ENCODE measurements at places on chromosomes 3 and 15.

DNA sequence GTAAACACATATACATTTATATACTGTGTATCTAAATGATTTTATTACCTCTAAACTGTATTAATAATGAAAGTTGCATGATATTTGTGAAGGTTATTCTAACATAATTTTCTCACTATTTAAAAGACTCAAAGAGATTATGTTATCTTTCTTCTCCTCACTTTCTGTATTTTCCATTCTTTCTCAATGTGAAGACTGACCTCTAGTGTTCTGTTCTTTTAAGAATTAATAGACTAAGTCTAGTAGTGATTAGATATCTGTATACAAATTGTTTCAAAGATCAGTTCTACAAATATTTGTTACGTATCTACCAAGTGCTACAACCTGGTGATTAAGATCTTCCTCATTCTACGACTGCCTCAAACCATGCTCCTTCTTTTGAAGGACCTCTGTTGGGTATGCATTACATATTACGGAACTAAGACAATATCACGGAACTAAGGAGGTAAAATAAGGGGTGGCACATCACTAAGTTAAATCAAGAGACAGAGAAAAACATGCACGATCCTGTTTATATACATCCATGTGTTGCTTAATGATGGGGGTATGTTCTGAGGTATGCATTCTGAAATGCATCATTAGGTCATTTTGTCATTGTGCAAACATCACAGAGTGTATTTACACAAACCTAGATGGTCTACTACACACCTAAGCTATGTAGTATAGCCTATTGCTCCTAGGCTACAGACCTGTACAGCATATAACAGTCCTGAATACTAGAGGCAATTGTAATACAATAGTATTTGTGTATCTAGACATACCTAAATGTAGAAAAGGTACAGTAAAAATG lies 161.5 kb upstream of the KBTBD8 start:
- no peak for DNase-seq
- H3K27ac ChIP-seq = no peak overlapping the region
- H3K27me3 ChIP-seq = peaks cover 4% of the 10 kb centered on the region
- no peaks in the 10 kb centered on the region for H3K36me3 ChIP-seq
- no peaks in the 10 kb centered on the region for H3K4me1 ChIP-seq

GRCh38 chr3:4584456-4585249 lies 91.5 kb downstream of the ITPR1 start:
- H3K27ac ChIP-seq = peak overlapping the region; percentile 88
- H3K27me3 ChIP-seq = no peaks in the 10 kb centered on the region
- H3K4me1 ChIP-seq = peaks cover 84% of the 10 kb centered on the region
- no peak for DNase-seq

DNA sequence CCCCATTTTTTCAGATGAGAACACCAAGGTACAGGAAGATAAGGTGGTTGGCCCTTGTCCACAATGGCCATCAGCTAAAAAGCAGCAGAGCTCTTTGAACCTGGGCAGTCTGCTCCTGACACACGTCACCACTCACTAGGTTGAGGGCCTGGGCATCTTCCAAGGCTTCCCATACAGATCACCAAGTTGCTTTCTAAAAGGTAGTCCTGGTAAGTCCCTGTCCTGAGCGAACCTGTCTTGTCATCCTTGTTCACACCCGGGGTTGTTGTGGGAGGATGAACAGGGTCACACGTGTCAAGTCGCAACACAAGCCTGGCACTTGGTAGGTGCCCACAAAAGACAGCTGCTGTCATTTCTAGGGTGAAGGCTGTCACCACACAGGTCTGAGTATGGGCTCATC lies 260.4 kb downstream of the EPHB1 start:
- DNase-seq = no peak
- peaks cover 8% of the 10 kb centered on the region for H3K27me3 ChIP-seq
- H3K4me3 ChIP-seq = no peak overlapping the region
- no peaks in the 10 kb centered on the region for H3K4me1 ChIP-seq
- H3K36me3 ChIP-seq = no peaks in the 10 kb centered on the region

GRCh38 chr3:57098418-57099310 lies 38.2 kb downstream of the SPATA12 start:
- DNase-seq = no peak
- H3K27me3 ChIP-seq = peaks cover 1% of the 10 kb centered on the region
- H3K4me1 ChIP-seq = no peaks in the 10 kb centered on the region
- H3K4me3 ChIP-seq = no peak overlapping the region

DNA sequence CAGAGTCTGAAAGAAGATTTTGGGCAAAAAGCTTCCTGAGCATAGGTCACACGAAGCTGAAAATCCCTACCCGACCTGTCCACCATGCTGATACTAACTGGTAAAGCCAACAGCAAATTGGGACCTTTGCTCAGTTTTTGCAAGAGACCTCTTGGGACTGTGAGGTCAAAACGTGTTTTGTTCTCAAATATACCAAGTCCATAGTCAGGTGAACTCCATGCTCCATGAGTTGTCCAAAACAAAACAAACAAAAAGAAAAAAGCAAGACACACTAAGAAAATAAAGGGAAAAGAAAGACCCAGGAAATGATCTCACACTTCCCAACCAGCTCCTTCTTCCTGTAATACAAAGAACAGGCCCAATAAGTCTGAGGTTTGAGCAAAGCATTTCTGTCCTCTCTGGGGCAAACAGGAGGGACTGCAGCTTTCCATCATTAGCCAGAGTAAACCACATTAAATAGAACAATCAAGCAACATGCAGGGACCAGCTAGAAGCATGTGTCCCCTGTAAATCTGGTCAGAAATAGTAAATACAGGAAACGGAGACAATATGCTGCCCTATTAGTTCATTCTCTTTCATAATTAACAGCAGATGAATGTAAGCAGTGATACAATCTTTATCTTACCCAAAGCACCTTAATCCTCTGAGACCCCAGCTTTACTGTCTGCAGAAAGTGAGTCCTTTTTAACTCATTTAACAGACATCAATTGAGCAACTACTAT lies 125.0 kb upstream of the LIPC start:
- no peaks in the 10 kb centered on the region for H3K27me3 ChIP-seq
- no peak overlapping the region for H3K4me3 ChIP-seq
- H3K36me3 ChIP-seq = no peaks in the 10 kb centered on the region

- no peak for DNase-seq
- no peak overlapping the region for H3K27ac ChIP-seq
- H3K36me3 ChIP-seq = no peaks in the 10 kb centered on the region
- no peaks in the 10 kb centered on the region for H3K27me3 ChIP-seq
Observed at GRCh38 chr3:195462308-195462610, 19.4 kb upstream of the ACAP2 start.

DNA sequence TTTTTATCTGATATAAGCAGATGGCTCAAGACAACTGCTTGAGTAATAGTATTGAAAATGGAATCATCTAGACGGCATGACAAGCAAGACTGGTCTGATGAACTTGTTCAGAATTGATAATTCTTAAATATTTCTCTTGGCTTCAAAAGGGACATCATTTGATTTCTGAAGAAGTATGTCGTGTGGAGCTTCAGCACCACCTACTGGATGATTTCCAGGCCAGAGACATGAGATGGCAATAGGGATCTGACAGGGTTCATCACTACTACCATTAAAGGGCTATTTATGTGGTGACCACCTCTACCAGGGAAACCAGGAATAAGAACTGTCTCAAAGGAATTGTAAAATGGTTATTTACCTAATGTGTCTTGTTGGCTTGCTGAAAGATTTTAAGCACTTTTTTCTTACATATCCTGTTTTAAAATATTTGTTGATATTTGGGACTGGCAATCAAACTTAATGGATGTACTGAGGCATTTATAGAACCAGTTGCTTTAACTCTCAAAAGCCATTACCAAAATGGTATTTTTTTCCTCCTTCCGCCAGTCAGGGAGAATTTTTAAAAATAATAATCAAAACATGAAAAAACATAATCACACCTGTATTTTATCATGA lies 99.5 kb upstream of the FAM98B start:
- no peaks in the 10 kb centered on the region for H3K36me3 ChIP-seq
- DNase-seq = peak; percentile 42
- no peak overlapping the region for H3K4me3 ChIP-seq
- no peaks in the 10 kb centered on the region for H3K4me1 ChIP-seq

DNA sequence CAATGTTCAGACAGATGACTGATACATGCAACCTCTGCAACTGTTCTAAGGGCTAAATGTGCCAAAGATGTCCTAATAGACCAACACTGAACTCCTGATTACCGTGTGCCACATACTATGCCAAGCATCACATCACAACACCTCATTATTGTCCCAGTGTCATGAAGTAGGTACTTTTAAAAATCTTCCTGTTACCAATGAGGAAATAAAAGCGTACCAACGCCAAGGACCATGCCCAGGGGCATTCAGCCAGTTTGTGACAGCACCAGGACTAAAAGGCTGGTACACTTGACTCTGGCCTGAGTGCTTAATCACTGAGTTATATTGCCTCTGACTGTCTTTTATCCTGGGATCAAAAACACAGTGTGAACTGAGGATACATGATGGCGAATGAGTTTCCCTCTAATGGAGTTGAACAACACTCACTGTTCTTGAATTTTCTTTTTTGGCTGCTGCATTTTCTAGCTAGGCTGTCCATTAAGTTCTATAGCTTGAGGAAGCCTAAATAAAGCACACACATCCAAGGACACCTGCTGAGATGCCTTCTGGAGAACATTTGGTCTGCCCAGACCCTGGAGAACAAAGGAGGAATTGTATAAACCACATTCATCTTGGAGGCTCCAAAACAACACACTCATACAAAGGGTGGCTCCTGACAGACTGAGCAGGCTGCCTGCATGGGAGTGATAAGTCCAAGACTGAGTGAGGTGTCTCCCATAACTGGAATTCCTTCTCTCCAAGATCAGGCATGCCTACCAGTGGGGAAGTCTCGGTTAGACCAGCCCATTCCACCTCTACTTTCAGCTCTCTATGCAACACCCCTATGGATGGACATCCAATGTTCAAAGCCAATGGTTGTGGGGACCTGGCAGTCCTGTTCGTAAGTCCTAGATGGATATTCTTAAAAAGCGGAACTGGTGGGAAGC lies 126.7 kb upstream of the PRICKLE2 start:
- no peak overlapping the region for H3K4me3 ChIP-seq
- no peaks in the 10 kb centered on the region for H3K4me1 ChIP-seq
- DNase-seq = no peak
- H3K27ac ChIP-seq = no peak overlapping the region
- peaks cover 3% of the 10 kb centered on the region for H3K27me3 ChIP-seq

- no peak overlapping the region for H3K4me3 ChIP-seq
- no peaks in the 10 kb centered on the region for H3K4me1 ChIP-seq
- no peak for DNase-seq
- H3K27me3 ChIP-seq = no peaks in the 10 kb centered on the region
- no peak overlapping the region for H3K27ac ChIP-seq
Observed at GRCh38 chr3:81492040-81492439, 269.4 kb downstream of the GBE1 start.

GRCh38 chr15:41105348-41106334 lies 10.4 kb downstream of the INO80 start:
- H3K27ac ChIP-seq = no peak overlapping the region
- H3K27me3 ChIP-seq = no peaks in the 10 kb centered on the region
- no peak for DNase-seq
- H3K36me3 ChIP-seq = no peaks in the 10 kb centered on the region
- no peak overlapping the region for H3K4me3 ChIP-seq

DNA sequence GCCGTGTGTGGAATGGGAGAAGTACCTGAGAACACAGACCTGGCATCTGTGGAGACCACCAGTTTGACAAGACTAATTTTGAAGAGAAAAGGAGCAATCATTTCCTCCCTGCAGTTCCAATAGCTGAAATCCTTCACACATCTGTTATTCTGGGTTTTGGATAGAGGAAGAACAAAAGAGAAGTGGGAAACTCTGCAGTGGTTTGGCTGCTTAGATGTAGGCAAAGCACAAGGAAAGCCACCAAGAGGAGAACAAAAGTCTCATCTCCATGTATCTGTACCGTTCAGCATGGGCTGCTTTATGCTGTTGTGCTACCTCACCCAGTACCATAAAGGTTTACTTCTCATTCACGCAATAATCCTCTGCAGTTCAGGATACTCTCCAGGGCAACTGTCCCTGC lies 153.1 kb upstream of the COL8A1 start:
- no peaks in the 10 kb centered on the region for H3K4me1 ChIP-seq
- no peak overlapping the region for H3K27ac ChIP-seq
- H3K4me3 ChIP-seq = no peak overlapping the region

GRCh38 chr3:149879872-149880271 lies 66.9 kb downstream of the RNF13 start:
- H3K4me3 ChIP-seq = no peak overlapping the region
- peaks cover 9% of the 10 kb centered on the region for H3K36me3 ChIP-seq
- no peaks in the 10 kb centered on the region for H3K27me3 ChIP-seq
- no peak for DNase-seq
- no peak overlapping the region for H3K27ac ChIP-seq

DNA sequence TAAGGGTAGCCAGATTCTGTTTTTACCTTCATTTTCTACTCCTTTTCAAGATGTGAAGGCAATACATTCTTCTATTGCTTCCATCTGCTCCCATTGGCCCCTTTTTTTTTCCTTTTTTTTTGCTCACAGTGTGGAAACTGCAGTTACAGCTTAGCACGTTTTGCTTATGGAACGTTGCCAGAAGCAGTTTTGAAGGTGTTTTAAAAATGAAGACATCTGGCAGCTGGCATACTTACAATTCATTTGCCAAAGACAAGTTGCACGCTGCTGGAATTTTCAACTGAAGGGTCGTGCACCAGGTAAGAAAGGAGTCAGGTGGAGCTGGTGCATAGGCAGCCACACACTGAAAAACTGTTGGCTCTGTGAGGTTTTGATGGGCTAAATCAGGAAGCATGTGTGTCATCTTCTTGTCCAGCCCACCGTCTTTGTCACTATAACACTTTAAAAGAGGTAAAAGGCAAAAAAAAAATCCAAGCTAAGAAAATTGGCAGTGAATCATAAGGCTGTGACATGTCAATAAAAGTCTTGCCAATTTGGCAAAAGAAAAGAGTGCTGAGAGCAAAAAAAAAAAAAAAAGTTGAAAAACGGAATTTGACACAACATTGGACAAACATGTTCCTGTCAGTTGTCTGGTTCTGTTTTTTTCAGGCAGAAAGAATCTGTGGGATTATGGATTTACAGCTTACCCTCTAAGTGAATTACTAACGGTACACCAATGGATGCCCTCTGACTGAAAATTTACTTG lies 225.4 kb upstream of the SOX2 start:
- H3K27ac ChIP-seq = no peak overlapping the region
- H3K4me3 ChIP-seq = no peak overlapping the region
- H3K27me3 ChIP-seq = no peaks in the 10 kb centered on the region
- no peaks in the 10 kb centered on the region for H3K36me3 ChIP-seq
- no peaks in the 10 kb centered on the region for H3K4me1 ChIP-seq

DNA sequence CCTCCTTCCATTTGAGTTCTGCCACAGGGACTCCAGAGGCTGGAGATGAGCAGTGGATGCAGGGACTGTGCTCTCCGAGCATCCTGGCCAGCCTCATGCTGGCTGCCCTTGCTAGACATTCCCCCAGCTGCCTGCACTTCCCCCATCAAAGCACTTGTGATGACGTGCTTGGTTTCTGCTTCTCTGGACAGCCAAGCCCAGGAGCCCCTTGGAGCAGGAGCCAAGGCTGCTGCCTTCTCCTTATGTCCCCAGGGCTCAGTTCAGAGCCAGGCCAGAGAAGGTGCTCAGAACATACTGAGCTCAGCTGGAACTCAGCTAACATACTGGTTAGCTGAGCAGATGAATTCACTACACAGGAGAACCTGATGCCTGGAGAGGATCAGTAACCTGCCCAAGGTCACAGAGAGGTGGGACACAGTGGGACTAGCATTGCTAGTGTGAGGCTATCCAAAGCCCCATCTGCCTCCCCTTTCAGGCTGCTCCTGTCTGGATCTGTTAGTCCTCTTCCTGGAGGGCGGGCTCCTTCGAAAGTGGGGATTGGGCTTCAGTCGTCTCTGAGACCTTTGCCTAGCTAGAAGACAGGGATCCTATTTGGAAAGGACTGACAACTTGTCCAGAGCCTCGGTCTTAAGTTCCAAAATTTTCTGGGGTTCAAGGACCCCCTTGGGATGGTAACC lies 4.3 kb downstream of the PCBP4 start:
- H3K36me3 ChIP-seq = peaks cover 4% of the 10 kb centered on the region
- DNase-seq = no peak
- no peak overlapping the region for H3K27ac ChIP-seq
- peaks cover 4% of the 10 kb centered on the region for H3K27me3 ChIP-seq
- H3K4me1 ChIP-seq = peaks cover 9% of the 10 kb centered on the region
- no peak overlapping the region for H3K4me3 ChIP-seq

Data from naive thymus-derived CD8-positive, alpha-beta T cell (primary cell).